GDM1 (cell line): ENCODE measurements at places on chromosomes 5 and 9.

DNA sequence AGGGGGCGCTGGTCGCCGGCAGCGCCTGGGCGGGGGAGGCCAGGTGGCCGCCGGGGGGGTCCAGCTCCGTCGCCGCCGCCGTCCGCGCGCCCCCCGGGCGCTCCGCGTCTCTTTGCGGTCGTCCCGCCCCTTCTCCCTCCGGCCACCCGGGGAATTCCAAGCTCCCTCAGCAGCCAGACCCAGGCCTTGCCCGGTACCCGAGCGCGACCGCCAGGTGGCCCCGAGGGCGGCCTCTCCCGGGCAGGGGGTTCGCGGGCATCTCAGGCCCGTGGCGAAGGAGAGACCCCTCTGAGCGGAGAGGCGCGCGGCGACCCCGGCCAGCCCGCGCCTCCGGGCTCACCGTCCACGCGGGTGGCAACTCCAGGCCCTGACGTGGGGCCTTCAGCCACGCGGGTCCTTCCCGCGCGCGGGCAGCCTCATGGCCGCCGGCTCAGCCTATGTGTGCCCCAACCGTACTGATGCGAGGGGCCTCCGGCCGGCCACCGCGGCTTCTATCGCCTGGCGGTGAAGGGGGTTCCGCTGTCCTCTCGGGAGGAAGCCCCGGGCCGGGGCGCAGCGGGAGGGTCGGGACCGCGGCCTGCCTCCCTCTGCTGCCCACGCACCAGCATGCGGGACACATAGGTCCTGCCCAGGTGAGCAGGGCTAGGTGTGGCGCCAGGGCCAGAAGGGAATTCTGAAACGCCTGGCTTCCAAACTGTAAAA is 529 bp upstream of the NRARP start:
- DNase-seq: no peak

DNA sequence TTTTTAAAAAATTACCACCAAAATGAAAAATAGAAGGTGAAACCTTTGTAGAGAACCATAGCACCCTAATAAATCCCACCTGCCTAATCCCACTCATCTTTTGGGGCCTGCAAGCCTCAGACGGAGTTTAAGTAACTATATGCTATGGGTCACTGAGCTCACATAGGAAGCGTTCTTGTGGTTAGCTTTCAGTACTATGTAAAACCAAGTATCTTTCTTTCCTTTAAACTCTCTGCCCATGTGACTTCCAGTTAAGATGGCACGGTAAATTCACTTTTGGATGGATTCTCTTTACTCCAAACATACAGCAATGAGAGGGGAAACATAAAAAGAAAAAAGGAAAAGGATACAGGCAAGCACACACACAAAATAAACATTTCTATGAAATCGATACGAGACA is 50.9 kb downstream of the FANCC start:
- DNase-seq: no peak

DNA sequence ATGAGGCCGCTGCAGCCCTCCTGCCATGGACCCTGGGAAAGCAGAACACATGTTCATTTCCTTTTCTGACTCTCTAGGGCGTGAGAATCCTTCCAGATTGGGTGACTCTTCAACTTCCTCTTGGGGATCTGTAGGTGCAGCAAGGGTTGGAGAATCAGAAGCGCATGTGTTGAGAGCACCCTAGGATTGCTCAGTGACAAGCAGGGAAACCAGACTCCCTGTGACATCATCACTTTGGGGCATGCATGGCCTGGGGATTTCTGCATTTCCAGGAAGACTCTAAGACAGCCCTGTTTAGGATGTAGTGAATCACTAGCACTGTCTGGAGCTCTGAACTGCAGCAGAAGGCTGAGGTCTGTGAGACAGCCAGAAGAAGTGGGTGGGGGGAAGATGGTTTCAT is 15.1 kb upstream of the LCP2 start:
- DNase-seq: peak; percentile 31

DNA sequence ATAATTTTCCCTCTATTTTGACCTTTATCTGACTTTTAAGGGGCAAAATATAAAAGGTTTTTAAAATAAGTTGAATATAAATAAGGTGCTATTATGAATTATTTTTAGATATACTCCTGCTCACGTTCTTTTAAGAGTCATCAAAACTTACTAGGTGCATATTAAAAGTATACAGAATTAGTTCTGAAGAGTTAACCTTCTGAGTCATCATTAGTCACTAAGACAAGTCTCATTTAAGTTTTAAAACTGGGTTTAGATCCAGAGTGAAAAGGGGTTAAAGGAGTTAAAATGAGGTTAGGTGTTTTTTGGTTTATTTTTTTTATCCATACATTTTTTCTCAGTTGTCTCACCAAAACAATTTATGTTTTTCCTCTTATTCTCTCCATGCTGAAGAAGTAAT is 41.7 kb downstream of the SMIM15 start:
- no peak for DNase-seq

- DNase-seq: no peak
Observed at GRCh38 chr9:134633362-134634142, 8.1 kb upstream of the COL5A1 start.

GRCh38 chr5:169374761-169375160 is 73.8 kb upstream of the SLIT3 start:
- DNase-seq: no peak

- DNase-seq: no peak
Observed at GRCh38 chr9:116233160-116233530, 79.6 kb downstream of the PAPPA start.

- DNase-seq: no peak
Observed at GRCh38 chr9:101442318-101442717, 6.7 kb upstream of the ALDOB start.

DNA sequence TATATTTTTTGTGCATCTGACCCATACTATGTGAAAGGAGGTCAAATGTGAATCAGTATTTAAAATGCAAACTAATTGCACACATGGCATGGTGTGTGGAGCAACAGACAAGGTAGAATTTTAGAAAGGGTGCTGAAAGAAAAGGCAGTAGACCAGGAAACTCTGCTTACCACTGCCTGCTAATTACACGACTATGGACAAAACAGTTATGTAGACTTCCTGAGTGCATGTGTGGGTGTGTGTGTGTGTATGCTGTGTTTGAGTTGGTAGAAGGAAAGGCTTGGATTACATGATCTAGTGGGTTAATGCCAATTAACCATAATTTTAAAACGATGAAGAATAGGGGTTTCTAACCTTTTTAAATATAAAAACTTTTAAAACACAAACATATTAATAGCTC is 349.9 kb downstream of the SH3GL2 start:
- DNase-seq: no peak

- DNase-seq: no peak
Observed at GRCh38 chr9:12614488-12614887, 78.7 kb upstream of the TYRP1 start.

DNA sequence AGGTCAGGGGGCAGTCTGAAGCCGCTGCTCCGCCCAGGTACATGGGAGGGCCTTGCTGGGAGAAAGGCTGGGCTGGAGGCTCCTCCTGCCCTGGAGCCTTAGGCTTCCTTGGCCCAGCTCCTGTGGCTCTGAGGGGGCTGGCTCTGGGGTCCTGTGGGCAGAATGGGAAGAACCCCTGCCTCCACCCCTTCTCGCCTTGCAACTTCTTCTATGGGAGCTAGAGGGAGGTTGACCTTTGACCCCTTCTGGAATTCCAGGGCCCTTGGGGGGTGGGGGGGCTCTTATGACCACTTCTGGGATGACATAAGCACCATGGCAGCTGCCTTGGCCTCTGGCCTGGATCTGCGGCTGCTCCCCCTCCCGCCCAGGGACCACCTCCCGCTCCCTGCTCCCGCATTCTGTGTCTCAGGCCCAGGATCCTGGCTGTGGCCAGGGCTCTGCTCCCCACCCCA is 32.2 kb downstream of the IER5L start:
- DNase-seq: no peak

DNA sequence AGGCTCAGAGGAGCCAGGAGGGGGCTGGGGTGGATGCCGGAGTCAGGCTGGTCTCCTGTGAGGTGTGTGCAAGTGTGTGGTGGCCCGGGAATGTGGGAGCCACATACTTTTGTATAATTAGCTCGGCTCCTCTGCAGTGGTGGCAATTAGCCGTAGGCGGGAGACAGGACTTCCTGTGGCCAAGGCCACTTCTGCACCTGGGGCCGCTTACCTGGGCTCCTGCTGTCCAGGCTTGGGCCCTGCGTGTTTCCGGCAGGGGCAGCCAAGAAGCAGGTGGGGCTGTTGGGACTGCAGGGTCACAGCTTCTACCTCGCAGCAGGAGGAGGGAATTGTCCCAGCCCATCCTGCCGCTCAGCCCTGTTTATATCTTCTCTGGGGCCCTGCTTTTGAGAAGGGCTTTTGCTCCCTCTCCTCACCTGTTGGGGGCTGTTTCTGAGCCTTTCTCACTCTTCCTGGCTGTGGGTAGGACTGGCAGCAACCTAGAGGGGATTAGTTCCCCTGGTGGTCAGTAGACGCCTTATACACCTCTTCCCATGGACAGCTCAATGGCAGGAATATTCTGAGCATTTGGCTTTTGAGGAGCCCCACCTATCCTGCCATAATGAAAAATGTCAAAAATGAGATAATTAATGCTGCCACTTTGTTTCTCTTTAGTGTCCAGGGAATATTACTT is 145.4 kb upstream of the PITX1 start:
- no peak for DNase-seq

- no peak for DNase-seq
Observed at GRCh38 chr5:156385416-156385815, 58.5 kb downstream of the SGCD start.

- DNase-seq: no peak
Observed at GRCh38 chr9:120944948-120945347, 18.4 kb upstream of the TRAF1 start.

DNA sequence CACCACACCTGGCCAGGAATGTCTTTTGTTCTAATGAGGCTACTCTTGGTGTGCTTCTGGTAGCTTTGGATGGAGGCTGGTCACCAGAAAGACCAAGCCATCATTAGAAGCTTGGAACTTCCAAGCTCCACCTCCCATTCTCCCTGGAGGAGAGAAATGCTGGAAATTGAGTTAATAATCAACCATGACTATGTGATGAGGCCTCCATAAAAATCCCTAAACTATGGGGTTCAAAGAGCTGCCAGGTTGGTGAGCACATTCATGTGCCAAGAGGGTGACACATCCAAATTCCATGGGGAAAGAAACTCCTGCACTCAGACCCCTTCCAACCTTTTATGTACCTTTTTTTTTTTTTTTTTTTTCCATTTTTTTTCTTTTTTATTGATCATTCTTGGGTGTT is 105.5 kb upstream of the SPATA31C2 start:
- DNase-seq: no peak

GRCh38 chr9:132441404-132441803 is 31.4 kb downstream of the CFAP77 start:
- DNase-seq: no peak

- no peak for DNase-seq
Observed at GRCh38 chr5:9212605-9213004, 333.3 kb downstream of the SEMA5A start.

DNA sequence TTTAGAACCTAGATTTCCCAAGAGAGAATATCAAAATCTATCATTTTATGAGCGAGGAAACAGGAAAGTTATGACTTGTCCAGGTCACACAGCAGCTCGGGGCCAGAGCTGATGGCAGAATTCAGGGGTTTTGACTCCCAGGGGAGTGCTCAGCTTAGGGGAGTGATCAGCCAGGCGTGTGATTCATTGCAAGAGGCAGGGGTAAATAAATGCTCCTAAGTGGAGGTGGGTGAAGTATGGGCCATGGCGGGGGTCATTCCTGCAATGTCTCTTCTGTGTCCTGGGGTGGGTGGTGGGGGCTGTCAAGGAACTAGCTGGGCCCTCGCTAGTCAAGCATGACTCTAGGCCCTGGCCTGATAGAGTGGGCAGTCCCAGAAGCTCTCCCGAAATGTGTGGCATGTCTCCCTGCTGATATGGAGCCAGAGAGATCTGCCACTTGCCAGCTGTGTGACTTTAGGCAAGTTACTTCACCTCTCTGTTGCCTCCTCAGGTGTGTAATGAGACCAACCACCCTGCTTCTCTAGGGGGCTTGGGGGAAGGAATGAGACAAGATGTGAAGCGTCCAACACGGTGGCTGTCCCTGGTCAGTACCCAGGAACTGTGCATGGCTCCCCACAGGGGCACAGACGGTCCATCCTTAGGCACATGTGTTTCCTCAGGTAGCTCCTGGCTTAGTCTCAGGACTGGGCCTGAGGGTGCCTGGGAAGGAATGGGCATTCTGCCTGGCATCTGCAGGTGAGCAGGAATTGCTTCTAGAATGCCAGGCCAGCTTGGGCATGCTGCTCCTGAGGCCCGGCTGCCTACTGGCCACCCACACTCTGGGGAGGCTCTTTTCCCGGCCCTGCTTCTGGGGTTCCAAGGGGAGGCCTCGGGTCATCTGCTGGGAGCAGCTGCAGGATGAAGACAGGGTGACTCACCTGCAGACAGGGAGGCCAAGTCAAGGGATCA is 36.5 kb upstream of the SH3PXD2B start:
- DNase-seq: no peak

DNA sequence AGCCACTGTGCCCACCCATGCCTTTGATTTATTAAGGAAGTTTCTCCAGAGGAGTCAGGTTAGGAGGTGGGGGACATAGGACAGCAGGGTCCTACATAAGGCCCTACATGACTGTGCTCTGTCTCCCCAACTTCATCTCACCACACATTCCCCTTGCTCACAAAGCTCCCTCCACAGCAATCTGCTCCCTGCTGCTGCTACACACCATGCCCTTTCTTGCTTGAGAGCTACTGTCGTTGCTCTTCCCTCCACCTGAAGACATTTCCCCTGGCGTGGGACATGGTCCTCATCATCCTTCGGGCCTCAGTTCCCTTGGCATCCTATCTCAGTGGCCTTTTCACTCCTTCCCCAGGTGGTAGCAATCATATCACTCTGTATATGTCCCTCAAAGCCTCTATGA is 75.9 kb upstream of the DAPK1 start:
- no peak for DNase-seq

GRCh38 chr9:31045810-31046209 is 1338.6 kb upstream of the ACO1 start:
- no peak for DNase-seq

GRCh38 chr9:19404283-19405075 is 4.3 kb upstream of the ACER2 start:
- no peak for DNase-seq

DNA sequence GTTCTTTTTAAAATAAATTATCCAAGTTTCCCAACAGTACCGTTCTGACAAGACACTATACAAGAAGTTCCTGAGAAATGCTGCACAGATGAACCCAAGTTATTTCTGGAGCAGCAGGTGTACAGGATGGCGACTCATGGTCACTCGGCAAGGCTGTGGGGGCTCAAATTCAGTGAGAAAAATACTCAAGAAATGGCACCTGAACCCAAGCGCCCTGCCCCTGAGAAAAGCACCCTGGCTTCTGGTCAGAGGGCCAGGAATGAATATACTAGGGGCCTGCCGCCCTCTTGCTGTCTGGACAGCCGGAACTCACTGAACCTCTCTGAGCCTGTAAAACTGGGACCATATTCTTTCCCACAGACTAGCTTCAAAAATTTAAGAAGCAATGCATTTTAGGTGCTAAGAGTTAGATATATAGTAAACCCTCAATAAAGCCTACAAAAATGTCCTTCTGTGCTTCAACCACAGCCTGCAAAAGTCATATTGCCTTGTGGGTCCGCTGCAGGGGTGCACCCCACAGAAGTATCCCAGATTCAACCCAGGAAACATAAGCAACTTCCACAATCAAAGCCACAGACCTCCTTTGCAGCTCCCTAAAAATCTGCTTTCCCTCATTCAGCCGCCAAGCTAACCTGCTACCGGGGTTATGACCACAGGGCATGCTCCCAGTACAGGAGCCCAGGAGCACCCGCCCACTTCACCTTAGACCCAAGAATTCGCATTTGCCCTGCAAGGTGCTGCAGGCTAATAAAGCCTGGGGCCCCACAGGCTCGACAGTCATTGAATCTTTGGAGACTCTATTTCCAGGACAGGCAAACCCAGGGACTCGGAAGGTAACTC is 1.4 kb downstream of the RAPGEF1 start:
- DNase-seq: no peak

GRCh38 chr9:126270556-126270955 is 56.1 kb upstream of the MVB12B start:
- DNase-seq: no peak

- DNase-seq: no peak
Observed at GRCh38 chr5:142281008-142281367, 43.8 kb downstream of the SPRY4 start.
